Neural progenitor cell (in vitro differentiated cells): ENCODE measurements at places on chromosomes 16 and 17. TPM values are rescaled to one million over a fixed set of nuclear protein-coding genes. Genes with fewer than 3 reads are reported as not detected.

- no peak for DNase-seq
- no peaks in the 10 kb centered on the region for H3K4me1 ChIP-seq
- H3K27me3 ChIP-seq, result no peaks in the 10 kb centered on the region
These were observed 303.4 kb upstream of the N4BP1 start for GRCh38 chr16:48913384-48913783.

GRCh38 chr17:31294231-31294630, 2.8 kb downstream of the OMG start:
- no peaks in the 10 kb centered on the region for H3K27me3 ChIP-seq
- no peaks in the 10 kb centered on the region for H3K36me3 ChIP-seq
- DNase-seq, result no peak
- no peak overlapping the region for H3K4me3 ChIP-seq

The BEAN1 gene
- total RNA-seq, result 0.32 and 0.34 TPM in 2 replicates

DNA sequence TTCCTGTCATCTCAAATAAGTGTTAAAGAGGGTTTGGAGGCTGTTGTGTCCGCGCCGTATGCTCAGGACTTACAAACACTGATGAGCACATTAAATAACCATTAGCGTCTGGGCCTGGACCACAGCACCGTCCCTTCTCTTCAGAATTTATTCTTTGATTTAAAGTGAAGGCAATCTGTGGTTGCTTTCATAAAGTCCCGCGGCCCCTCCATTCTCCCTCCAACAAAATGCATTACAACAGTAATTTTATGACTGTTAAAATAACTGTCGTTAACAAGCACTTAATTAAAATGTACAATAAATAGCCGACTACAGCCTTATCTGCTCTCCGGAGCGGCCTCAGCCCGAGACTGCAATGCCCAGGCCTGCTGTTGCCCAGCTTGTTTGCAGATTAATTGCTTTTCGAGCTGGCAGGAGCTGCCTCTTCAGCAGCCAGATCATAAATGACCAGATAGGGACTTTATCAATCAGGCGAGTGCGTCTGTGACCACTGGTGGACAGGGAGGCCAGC, 30.6 kb upstream of the IRX3 start:
- peaks cover 11% of the 10 kb centered on the region for H3K4me1 ChIP-seq
- no peaks in the 10 kb centered on the region for H3K36me3 ChIP-seq
- H3K4me3 ChIP-seq, result no peak overlapping the region
- no peak overlapping the region for H3K27ac ChIP-seq
- no peaks in the 10 kb centered on the region for H3K27me3 ChIP-seq

DNA sequence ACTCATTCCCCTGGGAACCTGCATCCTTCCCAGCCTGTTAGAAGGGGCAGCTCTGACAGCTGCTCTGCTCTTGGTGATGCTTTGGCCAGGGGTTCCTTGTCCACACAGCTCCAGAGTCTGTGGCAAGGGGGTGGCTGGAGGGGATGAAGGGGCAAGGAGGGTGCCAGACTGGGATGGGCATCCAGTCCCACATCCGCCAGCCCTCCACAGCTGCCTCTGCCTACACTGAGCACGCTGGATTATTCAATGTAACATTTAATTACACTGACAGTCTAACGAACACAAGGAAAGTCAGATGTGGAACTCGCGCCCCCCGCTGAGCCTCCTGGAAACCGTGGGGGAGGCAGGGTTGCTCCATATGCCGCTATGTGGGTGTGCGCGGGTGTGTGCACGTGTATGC, 101.1 kb downstream of the C16orf78 start:
- H3K4me1 ChIP-seq, result no peaks in the 10 kb centered on the region
- DNase-seq, result no peak
- no peak overlapping the region for H3K4me3 ChIP-seq
- no peak overlapping the region for H3K27ac ChIP-seq

GRCh38 chr17:16419074-16419928, 3.9 kb downstream of the TRPV2 start:
- H3K27ac ChIP-seq, result no peak overlapping the region
- DNase-seq, result no peak
- no peaks in the 10 kb centered on the region for H3K27me3 ChIP-seq
- no peak overlapping the region for H3K4me3 ChIP-seq
- H3K4me1 ChIP-seq, result peaks cover 5% of the 10 kb centered on the region

DNA sequence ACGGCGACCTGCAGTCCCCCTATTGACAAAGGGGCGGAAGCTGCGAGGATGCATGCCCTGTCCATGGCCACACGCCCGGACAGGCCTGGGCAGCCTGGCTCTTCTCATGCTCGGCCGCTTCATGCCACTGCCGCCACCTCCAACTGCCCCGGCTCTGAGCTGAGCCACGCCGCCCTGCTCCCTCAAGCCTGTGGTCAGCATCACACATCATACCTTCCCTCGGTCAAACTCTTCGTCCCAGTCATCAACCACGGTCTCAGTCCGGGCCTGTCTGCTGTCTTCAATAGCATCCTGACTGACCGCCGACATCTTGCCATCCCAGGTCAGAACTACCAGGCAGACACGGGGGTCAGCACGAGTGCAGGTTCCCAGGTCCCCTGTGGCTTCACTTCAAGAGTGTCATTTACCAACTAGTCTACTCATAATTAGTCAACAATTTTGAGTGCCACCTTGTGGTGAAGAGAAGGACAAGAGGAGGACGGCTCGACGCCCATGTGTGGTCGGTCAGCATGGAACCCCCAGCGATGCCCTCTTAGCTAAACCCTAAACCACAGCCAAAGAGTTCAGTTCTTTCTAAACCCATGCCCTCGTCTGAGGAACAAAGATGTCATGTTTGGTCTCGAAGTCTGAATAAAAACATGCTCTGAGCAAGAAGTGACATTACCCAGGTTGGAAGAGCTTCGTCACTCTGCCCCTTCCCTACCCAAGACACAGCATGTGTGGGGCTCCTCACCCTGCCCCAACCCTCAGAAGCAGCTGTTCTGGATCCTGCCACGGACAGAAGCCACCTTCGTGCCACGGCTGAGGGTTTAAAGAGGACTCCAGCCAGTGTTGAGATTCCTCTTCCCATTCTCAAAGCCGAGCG, 16.9 kb upstream of the CYTH1 start:
- no peak overlapping the region for H3K4me3 ChIP-seq
- no peaks in the 10 kb centered on the region for H3K4me1 ChIP-seq
- H3K27ac ChIP-seq, result no peak overlapping the region
- DNase-seq, result peak; percentile 43
- no peaks in the 10 kb centered on the region for H3K36me3 ChIP-seq

DNA sequence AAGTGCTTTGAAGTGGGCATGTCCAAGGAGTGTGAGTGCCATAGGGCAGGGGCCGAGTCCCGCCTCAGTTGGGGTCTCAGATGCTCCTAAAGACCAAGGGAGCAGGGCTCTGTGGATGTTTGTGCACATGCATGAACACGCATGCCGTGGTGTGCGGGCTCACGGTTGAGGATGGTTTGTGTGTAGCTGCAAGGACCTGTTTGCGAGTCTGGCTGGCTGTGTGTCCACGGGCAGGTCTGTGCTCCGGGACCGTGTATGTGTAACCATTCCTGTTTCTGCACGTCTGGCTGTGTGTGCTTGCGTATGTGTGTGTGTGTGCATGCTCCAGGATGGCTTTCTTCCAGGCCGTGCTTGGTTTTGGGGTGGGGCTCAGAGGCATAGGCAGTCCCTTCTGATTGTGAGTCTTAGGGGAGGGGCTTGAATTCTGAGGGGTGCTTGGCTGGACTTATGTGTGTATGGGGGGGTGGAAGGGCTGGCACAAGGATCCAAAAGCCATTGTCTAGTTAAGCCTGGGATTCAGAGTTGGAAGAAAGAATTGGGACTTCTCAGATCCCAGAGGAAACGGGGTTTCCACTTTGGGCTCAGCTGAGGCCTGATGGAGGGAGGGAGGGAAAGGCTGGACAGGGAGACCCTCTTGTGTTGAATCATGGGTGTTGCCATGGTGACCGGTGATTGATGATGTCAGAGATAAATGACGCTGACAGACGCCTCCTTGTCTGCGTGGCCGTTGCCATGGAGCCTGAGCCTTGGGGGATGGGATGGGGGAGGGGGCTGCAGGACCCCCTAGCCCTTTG, 14.4 kb downstream of the GJD3 start:
- peaks cover 16% of the 10 kb centered on the region for H3K27me3 ChIP-seq
- H3K4me1 ChIP-seq, result peaks cover 58% of the 10 kb centered on the region
- H3K27ac ChIP-seq, result no peak overlapping the region
- DNase-seq, result peak; percentile 90
